ENCODE measurements at places on chromosomes 1 and 21. TPM values are rescaled to one million over a fixed set of nuclear protein-coding genes. Genes with fewer than 3 reads are reported as not detected.

The TMOD4 gene
- 2.8 TPM for total RNA-seq

The RPTN gene
- total RNA-seq = not detected

The SH3BGR gene
- total RNA-seq = 1.0 TPM

The CHIA gene
- total RNA-seq = not detected

The SEC16B gene
- not detected for total RNA-seq

The TFF2 gene
- total RNA-seq = not detected

The SH2D1B gene
- not detected for total RNA-seq

The WASF2 gene
- 125 TPM for total RNA-seq
